ENCODE measurements at places on chromosomes 12 and 14. TPM values are rescaled to one million over a fixed set of nuclear protein-coding genes. Genes with fewer than 3 reads are reported as not detected.
A peak's percentile ranks its signal among the peaks of the same experiment; 100 is the strongest.

GLIPR1L1 gene
- not detected for total RNA-seq

RASSF8 gene
- 53.9 TPM for total RNA-seq

ATP2A2 gene
- total RNA-seq: 99.5 TPM

TMTC1 gene
- 16.1 TPM for total RNA-seq

DBX2 gene
- 0.06 TPM for total RNA-seq

- no peaks in the 10 kb centered on the region for H3K27me3 ChIP-seq
- H3K36me3 ChIP-seq: no peaks in the 10 kb centered on the region
- no peak for DNase-seq
- H3K27ac ChIP-seq: no peak overlapping the region
These were observed 22.0 kb downstream of the PYROXD1 start for GRCh38 chr12:21459474-21459873.

DNA sequence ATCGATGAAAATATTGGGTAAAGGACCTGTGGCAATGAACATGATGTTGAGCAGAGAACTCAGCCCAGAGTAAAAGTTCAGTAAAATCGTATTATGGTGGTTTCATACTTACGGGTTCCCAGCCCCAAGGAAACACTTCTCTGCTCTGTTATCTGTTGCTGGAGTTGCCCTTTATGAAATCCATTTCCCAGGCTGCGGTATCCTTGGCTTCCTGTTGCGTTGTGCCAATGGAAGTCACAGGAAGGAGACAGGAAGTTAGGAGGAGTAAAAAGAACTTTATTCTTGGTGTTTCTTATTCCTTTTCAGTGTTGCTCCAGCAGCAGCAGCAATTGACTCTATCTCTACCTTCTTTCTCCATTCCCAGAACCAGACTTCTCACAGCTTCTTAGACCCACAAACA lies 965.2 kb downstream of the VRK1 start:
- no peak overlapping the region for H3K4me3 ChIP-seq
- no peaks in the 10 kb centered on the region for H3K36me3 ChIP-seq
- H3K27ac ChIP-seq: no peak overlapping the region
- no peaks in the 10 kb centered on the region for H3K27me3 ChIP-seq
- DNase-seq: no peak

GRCh38 chr14:75156901-75157300 lies 19.5 kb downstream of the TMED10 start:
- no peak overlapping the region for H3K27ac ChIP-seq
- H3K27me3 ChIP-seq: no peaks in the 10 kb centered on the region
- H3K4me3 ChIP-seq: no peak overlapping the region
- no peak for DNase-seq

- no peak overlapping the region for H3K4me3 ChIP-seq
- no peak for DNase-seq
- no peaks in the 10 kb centered on the region for H3K4me1 ChIP-seq
- H3K27ac ChIP-seq: no peak overlapping the region
These were observed 23.8 kb downstream of the PITPNM2 start for GRCh38 chr12:123127182-123127495.

GRCh38 chr12:89877671-89878070 lies 169.0 kb upstream of the ATP2B1 start:
- DNase-seq: no peak
- no peak overlapping the region for H3K4me3 ChIP-seq
- no peak overlapping the region for H3K27ac ChIP-seq

DNA sequence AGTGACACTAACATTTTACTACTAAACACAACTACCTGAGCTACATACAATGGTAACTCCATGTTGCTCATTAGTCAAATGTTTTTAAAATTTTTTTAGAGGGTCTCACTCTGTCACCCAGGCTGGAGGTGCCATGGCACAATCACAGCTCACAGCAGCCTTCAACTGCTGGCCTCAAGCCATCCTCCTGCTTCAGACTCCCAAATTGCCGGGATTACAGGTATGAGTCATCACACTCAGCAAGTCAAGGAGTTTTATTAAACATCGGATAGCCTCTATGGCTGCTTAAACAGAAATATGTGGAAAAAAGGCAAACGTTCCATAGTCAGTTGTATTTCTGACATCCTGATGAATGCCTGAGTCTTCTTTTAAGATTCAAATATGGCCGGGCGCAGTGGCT lies 11.1 kb upstream of the NPFF start:
- no peak overlapping the region for H3K4me3 ChIP-seq
- H3K27me3 ChIP-seq: no peaks in the 10 kb centered on the region
- H3K36me3 ChIP-seq: no peaks in the 10 kb centered on the region
- no peaks in the 10 kb centered on the region for H3K4me1 ChIP-seq

- no peak overlapping the region for H3K27ac ChIP-seq
- no peak overlapping the region for H3K4me3 ChIP-seq
- peak; percentile 84 for DNase-seq
- H3K4me1 ChIP-seq: peaks cover 31% of the 10 kb centered on the region
- H3K36me3 ChIP-seq: no peaks in the 10 kb centered on the region
These were observed 3.4 kb upstream of the NXPH4 start for GRCh38 chr12:57213058-57213715.

DNA sequence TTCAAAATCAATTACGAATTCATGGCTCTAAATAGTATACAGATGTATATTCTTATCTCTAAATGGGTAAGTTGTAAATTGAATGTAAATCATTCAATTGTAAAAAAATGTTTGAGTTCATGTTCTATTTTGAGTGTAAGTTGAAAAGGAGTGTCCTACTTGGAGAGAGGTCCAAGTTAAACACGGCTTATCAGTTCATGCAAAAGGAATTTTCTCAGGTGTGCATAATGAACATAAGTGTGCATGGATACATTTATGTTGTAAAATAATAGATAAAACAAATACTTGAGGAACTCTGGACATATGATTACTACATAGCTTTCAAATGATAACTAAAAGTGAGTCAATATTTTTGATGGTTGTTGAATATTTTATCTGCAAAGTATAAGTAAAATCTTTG lies 79.5 kb downstream of the PPFIA2 start:
- no peaks in the 10 kb centered on the region for H3K36me3 ChIP-seq
- H3K4me3 ChIP-seq: no peak overlapping the region
- no peak overlapping the region for H3K27ac ChIP-seq
- H3K4me1 ChIP-seq: no peaks in the 10 kb centered on the region
- DNase-seq: no peak
- no peaks in the 10 kb centered on the region for H3K27me3 ChIP-seq

DNA sequence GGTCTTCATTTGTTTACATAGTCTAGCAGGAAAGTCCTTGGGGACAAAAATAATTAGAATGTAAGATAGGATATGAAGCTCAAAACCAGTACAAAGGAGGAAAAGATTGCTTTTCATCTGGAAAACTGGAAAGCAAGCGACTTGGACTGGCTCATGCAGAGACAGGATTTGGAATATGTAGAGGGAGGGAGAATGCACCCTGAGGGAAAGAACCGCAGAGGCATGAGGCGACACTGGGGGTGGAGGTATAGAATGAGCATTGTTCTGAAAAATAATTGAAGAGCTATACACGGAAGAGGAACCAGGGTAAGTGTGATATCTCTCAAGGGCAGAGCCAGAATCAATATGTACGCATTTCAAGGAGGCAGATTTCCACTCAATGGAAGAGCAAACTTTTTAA lies 85.5 kb downstream of the PLEKHG3 start:
- peaks cover 23% of the 10 kb centered on the region for H3K4me1 ChIP-seq
- no peak overlapping the region for H3K4me3 ChIP-seq
- no peaks in the 10 kb centered on the region for H3K36me3 ChIP-seq
- H3K27me3 ChIP-seq: no peaks in the 10 kb centered on the region
- DNase-seq: no peak

DNA sequence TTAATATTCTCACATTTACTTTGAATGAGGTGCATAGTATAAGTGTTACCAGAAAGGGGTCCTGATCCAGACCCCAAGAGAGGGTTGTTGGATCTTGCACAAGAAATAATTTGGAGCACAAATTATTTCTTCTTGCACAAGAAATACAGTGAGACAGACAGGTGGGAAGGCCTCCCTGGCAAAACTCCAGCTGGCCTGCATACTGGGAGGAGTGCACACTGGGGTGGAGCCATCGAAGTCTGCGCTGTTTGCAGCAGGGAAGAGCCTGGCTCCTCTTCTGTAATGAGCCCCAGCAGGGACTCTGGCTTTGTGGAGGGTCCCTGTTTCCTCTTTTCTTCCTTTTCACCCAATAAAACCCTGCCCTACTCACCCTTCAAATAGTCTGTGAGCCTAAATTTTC lies 141.6 kb downstream of the GLT1D1 start:
- no peaks in the 10 kb centered on the region for H3K27me3 ChIP-seq
- H3K36me3 ChIP-seq: no peaks in the 10 kb centered on the region
- DNase-seq: no peak
- no peaks in the 10 kb centered on the region for H3K4me1 ChIP-seq
- no peak overlapping the region for H3K4me3 ChIP-seq
- H3K27ac ChIP-seq: no peak overlapping the region

DNA sequence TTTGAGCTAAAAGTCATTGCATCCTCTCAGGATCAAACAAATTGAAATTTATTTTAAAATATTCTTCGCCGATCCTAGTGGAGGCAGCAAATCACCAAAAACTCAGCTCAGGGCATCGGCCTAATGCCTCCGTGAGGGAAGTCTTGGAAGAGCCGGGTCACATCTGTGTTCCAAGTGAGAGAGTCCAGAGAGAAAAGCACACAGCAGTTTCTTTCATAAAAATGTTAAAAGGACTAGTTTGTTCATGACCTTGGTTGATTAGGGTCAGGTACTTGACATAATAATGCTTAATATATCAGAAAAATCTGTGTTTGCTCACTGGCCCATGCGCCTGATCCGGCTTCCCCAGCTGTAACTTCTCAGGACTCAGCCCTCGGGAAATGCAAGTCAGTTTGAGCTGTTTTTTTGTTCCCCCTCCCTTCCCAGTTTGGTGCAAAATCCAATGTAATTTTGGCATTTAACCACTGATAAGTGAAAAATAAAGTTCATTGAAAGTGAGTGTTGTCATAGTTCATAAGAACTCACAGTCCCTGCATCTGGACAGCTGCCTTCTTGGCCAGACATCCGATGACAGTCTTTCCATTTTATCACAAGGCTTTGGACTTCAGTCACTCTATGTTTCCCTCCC lies 161.7 kb downstream of the CAND1 start:
- peaks cover 9% of the 10 kb centered on the region for H3K4me1 ChIP-seq
- H3K36me3 ChIP-seq: no peaks in the 10 kb centered on the region
- no peak for DNase-seq
- H3K27me3 ChIP-seq: no peaks in the 10 kb centered on the region
- no peak overlapping the region for H3K4me3 ChIP-seq

- no peaks in the 10 kb centered on the region for H3K36me3 ChIP-seq
- no peaks in the 10 kb centered on the region for H3K4me1 ChIP-seq
- H3K27me3 ChIP-seq: no peaks in the 10 kb centered on the region
- no peak for DNase-seq
- no peak overlapping the region for H3K27ac ChIP-seq
These were observed 1095.9 kb downstream of the TMEM121 start for GRCh38 chr14:106622200-106622745.

DNA sequence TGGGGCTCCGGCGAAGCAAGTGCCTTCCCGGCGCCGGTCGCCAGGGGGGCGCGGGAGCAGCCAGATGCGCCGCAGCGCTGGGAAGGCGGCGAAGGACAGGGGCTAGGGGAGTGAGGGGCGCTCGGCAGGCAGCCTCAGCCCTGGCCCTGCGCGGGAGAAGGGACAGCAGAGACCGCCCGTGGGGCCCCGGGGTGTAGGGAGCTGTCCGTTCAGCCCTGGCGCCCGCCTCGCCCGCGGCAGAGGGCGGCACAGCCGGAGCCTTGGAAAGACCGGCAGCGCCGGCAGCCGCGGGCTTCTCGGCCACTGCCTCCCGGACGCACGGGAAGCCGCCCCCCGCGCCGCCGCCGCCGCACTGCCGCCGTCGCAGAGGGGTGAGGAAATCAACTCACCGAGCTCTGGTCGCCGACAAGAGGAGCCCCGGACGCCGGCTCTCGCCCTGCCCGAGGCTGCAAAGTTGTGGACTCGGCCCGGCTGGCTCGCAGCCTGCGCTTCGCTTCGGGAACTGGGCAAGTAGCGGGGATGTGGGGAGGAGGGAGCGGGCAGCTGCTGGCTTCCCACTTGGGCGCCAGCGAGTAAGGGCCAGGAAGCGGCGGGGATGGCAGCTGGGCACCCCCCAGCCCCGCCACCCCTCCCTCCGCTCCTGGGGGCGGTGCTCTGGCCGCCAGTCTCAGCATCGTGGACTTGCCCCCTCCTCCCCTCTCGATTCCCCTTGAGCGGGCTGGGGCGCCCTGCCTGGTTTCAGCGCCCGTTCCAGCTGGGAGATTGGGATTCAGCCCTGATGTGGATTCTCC lies at the start of gene ZDHHC22:
Gene ZDHHC22, minus strand, starts transcription at position 578 of the 791 bp plus-strand sequence. CDS start 2,053 bp downstream, outside the sequence.
- no peak within 1 kb of the TSS for H3K27ac ChIP-seq
- H3K36me3 ChIP-seq: no peaks in the 10 kb centered on the region
- peaks cover 94% of the 10 kb centered on the region for H3K27me3 ChIP-seq
- DNase-seq: peak; percentile 92
- peaks cover 18% of the 10 kb centered on the region for H3K4me1 ChIP-seq
- peak within 1 kb of the TSS; percentile 76 for H3K4me3 ChIP-seq

DNA sequence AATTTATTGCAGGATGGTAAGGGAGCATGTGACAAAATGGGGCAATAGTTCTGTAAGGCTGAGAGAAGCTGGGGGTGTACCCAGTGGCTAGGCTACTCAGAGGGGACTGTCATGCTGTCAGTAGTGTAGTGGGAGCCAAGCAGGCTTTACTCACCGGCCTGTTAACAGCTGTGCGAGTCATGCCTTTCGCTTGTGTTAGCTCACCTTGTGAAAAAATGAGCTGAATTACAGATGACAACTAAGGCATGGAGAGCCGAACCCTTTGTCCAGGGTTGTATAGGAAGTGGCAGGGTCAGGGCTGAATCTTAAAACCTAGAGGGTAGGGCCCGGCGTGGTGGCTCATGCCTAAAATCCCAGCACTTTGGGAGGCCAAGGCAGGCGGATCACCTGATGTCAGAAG lies 37.9 kb downstream of the SH2B3 start:
- no peak overlapping the region for H3K27ac ChIP-seq
- no peaks in the 10 kb centered on the region for H3K36me3 ChIP-seq
- no peak for DNase-seq
- no peak overlapping the region for H3K4me3 ChIP-seq
- no peaks in the 10 kb centered on the region for H3K27me3 ChIP-seq

GRCh38 chr14:95518045-95518751 lies 1.7 kb upstream of the SYNE3 start:
- no peak overlapping the region for H3K4me3 ChIP-seq
- no peak overlapping the region for H3K27ac ChIP-seq
- no peaks in the 10 kb centered on the region for H3K36me3 ChIP-seq
- peaks cover 21% of the 10 kb centered on the region for H3K4me1 ChIP-seq

- H3K4me1 ChIP-seq: peaks cover 11% of the 10 kb centered on the region
- no peak overlapping the region for H3K4me3 ChIP-seq
- no peak overlapping the region for H3K27ac ChIP-seq
- H3K27me3 ChIP-seq: no peaks in the 10 kb centered on the region
These were observed 60.7 kb upstream of the MAP1LC3B2 start for GRCh38 chr12:116498471-116498870.

DNA sequence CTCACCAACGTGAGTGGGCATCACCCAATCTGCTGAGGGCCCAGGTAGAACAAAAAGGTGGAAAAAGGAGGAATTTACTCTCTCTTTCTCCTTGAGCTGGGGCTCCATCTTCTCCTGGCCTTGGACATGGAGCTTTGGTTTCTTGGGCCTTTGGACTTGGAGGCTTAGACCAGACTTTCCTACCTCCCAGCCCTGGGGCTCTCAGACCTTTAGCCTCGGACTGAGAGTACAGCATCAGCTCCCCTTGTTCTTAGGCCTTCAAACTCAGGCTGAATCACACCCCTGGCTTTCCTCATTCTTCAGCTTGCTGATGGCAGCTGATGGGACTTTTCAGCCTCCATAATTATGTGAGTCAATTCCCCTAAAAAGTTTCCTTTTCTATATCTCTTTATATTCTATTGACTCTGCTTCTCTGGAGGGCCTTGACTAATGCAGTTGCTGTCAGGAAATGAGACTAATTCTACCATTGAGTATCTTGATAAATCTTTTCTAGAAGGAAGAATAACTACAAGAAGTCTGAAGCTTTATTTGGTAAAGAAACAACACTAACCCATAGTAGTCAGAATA lies 15.9 kb upstream of the CLEC4E start:
- no peak for DNase-seq
- no peak overlapping the region for H3K4me3 ChIP-seq
- H3K27ac ChIP-seq: no peak overlapping the region

Measured in neural progenitor cell (in vitro differentiated cells).